ENCODE measurements at places on chromosomes 11 and 22. TPM values are rescaled to one million over a fixed set of nuclear protein-coding genes. Genes with fewer than 3 reads are reported as not detected.

- peaks cover 25% of the 10 kb centered on the region for H3K27me3 ChIP-seq
- H3K4me1 ChIP-seq, result peaks cover 17% of the 10 kb centered on the region
- H3K36me3 ChIP-seq, result no peaks in the 10 kb centered on the region
Observed at GRCh38 chr11:7690648-7691047, 15.6 kb downstream of the OVCH2 start.

- H3K4me3 ChIP-seq, result no peak overlapping the region
- H3K27me3 ChIP-seq, result peaks cover 25% of the 10 kb centered on the region
- no peak overlapping the region for H3K27ac ChIP-seq
- H3K36me3 ChIP-seq, result no peaks in the 10 kb centered on the region
- peaks cover 15% of the 10 kb centered on the region for H3K4me1 ChIP-seq
- no peak for DNase-seq
Observed at GRCh38 chr11:76787911-76788596, 4.9 kb downstream of the TSKU start.

GRCh38 chr11:130486987-130487923 lies 38.8 kb downstream of the ADAMTS15 start:
- no peaks in the 10 kb centered on the region for H3K27me3 ChIP-seq
- no peaks in the 10 kb centered on the region for H3K36me3 ChIP-seq
- no peaks in the 10 kb centered on the region for H3K4me1 ChIP-seq
- no peak overlapping the region for H3K27ac ChIP-seq
- DNase-seq, result no peak

DNA sequence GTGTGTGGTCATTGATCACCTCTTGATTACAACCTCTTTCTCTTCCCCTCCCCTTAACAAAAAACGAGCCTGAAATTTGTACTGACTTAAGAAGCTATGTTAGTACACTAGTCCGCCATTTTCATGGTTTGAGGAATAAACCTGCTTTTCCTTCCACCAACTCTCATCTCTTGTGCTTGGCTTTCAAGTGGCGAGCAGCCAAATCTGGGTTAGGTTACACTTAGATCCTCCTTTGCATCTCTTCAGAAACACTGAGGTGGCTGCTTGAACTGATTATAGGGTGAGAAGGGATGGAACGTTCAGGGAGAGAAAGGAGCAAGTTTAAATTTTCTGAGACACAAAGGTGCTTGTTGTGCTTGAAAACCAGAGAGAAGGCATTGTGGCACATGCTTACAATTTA lies 2171.4 kb downstream of the LRRC4C start:
- H3K27me3 ChIP-seq, result no peaks in the 10 kb centered on the region
- no peaks in the 10 kb centered on the region for H3K4me1 ChIP-seq
- no peak for DNase-seq
- H3K27ac ChIP-seq, result no peak overlapping the region

The RIN1 gene
- total RNA-seq, result 1.5 TPM

The CCDC87 gene
- 0.23 TPM for total RNA-seq
